ENCODE measurements at places on chromosomes 4 and X.

GRCh38 chr4:105153749-105154148 is 7.1 kb downstream of the TET2 start:
- no peak for DNase-seq

GRCh38 chr4:151859641-151860040 is 98.8 kb upstream of the GATB start:
- no peak for DNase-seq

- DNase-seq = no peak
Observed at GRCh38 chrX:130694983-130695382, 208.0 kb downstream of the ENOX2 start.

- no peak for DNase-seq
Observed at GRCh38 chr4:188031751-188032150, 36.2 kb downstream of the ZFP42 start.
